Amygdala (tissue), 56 donors: ENCODE measurements at places on chromosomes 4 and X.

GRCh38 chr4:89303177-89303576, 4.4 kb downstream of the GPRIN3 start:
- DNase-seq, result no peak

DNA sequence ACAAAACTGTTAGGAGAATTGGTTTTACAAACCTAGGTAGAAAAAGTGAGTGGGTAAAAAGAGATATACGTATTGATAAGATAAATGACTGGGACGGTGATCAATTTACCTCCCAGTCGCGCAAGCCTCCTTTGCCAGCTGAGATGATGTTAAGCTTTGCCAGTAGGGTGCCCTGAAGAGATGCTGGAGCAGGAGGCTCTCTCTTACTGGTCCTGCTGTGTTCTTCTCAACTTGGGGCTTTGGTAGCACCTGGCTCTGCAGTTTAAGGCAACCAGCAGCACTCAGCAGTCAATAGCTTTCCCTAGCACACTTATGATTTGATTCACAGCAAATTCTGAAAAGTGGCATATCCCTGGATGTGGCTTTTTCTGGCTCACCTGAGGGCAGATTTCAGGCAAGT, 1461.7 kb downstream of the ADGRL3 start:
- no peak for DNase-seq

DNA sequence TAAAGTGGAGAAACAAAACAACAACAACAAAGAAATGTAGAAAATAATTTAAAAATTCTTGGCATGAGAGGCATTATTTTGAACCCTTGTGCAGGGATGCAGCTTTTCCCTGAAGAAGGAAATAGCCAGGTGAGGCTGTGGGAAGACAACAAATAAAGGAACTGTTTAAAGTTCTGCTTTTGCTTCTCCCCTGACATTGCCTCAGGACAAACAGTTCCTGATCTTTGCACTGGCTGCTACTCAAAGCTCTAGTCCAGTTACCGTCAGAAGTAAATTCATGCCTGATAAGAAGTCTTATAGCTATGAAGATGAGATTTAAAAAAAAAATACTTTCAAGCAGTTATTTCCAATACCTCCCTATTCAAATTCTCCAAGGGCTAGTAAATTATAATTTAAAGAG, 233.8 kb downstream of the IL15 start:
- no peak for DNase-seq

- DNase-seq, result no peak
Measured at GRCh38 chr4:151922306-151922705, 161.5 kb upstream of the GATB start.

GRCh38 chr4:98501383-98501782, 157.0 kb downstream of the TSPAN5 start:
- no peak for DNase-seq

- DNase-seq, result no peak
Measured at GRCh38 chr4:164192844-164193243, 561.1 kb upstream of the SMIM31 start.

DNA sequence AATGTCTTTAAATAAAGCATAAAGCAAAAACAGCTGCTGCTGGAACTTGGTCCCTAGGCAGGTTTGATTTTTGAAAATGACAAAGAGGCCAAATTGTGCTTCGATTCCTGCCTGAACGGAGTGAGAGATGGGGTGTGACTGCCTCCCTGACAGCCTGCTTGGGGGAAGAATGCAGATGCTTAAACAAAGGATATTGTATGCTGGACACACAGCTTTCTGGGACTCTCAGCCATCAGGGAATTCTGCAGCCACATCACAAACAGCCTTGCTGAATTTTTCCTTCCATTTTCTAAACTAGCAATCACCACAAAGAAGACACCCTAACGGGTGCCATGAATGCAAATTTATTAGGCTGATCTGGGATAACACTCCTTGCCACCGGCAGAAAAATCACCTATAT, 83.9 kb upstream of the CPEB2 start:
- DNase-seq, result no peak

- no peak for DNase-seq
Measured at GRCh38 chr4:152246659-152247058, 289.2 kb downstream of the FBXW7 start.

DNA sequence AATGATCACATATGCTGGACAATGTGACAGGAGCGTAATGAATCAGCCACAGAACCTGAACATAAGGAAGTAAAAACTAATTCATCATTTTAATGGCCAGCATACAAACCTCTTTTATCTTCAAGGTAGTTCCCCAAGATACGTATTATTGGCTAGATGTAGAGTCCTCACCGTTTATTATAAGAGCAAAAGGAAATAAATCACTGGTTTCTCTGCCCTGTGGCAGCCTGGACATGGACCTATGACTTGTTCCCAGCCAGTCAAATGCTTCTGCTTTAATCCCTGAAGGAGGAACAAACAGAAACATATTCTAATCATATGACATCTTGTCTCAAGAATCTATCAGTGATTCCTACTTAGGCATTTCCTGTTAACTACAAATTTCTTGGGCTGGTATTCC, 86.8 kb upstream of the FAM241A start:
- no peak for DNase-seq

DNA sequence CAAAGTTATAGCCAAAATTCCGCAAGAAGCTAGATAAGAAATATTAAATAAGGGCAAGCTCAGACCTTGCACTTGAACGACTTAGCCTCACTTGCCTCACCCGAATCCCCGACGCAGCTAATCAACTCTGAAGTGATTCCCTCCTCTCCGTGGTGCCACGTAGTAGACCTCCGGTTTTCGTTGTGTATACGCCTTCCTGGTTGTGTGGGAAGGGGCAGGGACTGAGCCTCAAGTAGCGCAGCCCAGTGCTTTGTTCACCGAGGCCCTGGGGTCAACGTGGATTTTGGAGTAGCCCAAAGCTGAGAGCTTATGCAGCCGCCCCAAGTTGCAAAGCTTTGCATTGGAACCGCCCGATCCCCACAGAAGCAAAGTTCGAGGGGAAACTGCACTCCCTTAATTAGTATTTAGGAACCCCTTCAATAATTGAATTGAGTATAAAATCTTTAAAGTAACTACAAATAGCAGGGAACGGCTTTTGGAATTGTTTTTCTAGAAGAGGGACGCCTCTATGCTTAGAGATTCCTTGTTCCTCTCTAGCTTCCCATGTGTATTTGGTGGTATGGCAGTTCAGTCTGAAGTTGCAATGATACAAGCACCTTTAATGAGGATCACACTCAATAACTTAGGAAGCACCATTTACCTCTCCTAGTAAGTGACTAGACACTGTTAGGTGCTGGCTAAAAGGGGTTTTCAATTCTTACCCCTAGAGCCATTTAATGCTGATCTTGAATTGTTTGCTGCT, 55.7 kb downstream of the LINC00632 start:
- DNase-seq, result peak; percentile 0

- no peak for DNase-seq
Measured at GRCh38 chrX:118174516-118175098, 58.0 kb upstream of the KLHL13 start.

DNA sequence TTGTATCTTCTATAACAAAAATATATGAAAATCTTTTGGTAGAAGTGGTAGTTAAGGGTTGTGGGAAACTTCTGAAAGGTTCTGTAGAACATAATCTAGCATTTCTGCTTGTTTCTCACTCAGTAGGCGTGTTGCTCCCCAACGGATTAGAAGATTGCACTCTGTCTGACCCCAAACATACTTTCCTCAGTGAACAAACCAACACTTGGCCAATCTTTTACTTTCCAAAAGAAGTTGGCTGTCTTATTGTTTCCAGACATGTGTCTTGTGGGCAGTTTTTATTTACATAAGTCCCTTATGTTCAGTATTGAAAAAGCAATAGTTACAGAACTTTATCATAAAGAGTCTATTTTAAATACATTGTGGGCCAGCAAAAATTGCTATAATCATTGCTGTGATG, 312.8 kb upstream of the EPHA5 start:
- DNase-seq, result no peak

DNA sequence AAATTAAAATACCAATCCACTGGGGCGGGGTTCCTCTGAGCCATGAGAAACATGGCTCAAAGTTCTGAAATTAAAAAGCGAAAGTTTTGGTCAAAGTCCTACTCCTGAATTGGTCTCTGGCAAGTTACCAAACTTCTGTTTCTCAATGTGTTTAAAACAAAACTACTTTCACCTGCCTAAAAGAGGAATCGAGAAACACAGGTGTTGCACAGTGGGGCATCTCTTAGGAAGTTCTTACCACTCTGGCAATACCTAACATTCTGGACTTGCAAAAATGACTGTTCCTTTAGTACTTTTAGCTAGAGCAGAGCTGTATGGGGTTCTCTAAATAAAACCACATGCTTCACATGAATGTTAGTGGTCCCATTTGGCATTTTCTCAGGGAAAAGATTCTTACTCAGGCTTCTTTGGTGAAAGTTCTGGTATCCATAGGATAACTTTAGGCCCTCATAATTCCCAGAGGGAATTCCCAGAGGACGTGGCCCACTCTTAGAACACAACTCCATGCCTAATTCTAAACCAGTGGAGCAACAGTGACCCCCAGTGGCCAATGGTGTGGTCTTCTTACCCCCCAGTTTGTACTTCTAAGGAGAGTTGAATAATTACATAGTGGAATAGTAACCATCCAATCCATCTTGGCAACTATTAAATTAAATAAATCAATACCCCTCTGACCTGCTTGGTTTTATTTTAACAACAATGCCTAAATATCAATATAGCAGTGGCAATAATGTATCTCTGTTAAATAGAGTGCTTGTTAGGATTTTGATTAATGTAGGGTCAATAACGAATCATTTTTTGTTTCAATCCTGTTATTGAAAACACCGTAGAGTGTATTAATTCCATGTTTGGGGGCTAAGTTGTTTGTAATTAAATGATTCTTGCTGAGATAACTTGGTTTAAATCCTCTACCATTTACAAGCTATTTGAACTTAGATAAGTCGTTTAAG, 21.9 kb downstream of the BMP3 start:
- peak; percentile 13 for DNase-seq

DNA sequence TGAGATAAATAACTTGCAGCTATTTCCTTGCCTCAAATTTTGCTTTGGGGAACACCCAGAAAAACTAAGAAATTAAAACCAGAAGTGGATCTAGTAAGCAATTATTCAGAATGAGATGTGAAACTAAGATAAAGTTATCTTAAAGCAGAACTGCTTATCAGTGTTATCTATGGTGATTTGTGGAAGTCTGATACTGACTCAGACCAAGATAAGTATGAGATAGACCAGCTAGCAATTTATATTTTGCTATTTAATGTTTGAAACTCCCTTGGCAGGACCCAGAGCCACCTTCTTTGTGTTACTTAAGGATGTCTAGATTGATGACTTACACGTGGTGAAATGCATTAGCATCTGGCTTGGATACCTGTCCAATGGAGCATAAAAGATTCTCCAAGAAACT, 368.1 kb downstream of the EPHA5 start:
- no peak for DNase-seq

DNA sequence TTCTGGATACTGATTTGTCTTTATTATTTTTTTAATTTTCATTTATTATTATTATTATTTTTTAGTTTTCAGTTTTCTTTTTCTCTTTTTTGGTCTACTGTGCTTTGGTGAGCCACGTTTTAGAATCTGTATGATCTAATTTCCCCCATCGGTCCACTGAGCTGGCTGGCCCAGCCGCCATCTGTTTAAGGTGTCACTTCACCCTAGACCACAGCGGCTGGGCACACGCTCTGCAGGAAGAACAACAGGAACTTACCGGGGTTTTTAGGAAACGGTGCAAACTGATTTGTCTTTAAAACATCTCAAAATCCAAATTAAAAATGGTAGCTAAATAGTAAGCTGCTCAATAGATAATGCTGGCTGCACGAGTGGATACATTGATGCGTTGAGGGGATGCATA, 48.8 kb upstream of the AMOT start:
- DNase-seq, result no peak
